AG09319 (cell line): ENCODE measurements at places on chromosomes 7 and 10.

DNA sequence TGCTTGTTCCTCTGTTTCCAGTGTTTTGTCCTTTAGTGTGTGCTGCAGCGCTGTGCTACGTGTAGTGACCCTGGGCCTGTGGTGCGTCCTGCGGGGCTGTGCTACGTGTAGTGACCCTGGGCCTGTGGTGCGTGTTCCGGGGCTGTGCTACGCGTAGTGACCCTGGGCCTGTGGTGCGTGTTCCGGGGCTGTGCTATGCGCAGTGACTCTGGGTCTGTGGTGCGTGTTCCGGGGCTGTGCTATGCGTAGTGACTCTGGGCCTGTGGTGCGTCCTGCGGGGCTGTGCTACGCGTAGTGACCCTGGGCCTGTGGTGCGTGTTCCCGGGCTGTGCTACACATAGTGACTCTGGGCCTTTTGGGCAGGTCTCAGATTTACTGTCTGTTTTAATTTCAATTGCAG is 60.1 kb downstream of the INPP5A start:
- DNase-seq: no peak

DNA sequence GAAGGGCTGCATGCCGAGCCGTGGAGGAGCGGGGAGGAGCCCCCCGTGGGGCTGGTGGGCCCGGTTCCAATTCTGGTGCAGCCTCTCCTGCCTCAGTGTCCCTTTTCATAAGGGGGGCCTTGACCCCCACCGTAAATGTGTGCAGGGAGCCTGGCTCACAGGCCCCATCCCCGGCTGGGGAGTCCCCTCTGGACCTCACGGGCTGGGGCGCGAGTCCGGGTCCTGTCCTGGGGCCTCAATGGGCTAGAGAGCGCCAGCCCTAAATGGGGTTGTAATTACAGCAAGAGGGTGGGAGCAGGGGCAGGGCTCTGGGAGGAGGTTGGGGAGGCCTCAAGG is 203.0 kb downstream of the ELFN1 start:
- no peak for DNase-seq

DNA sequence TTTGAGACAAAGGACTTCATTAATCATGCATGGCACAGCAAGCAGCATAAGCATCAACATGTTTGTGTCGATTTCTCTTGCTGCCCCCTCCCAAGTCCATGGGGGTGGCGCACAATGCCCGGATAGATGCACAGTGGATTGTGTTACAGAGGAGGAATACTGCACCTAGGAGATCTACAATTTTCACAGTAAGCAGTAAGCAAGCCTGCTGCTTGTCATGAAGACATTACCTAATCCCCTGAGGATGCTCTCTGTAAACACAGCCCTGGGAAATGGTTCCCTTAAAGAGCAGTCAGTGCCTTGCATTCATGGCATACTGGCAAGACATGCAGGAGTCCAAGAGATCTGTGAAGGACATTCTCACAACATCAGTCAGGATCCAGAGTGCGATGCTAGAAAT is 137.7 kb downstream of the ETV1 start:
- no peak for DNase-seq

GRCh38 chr7:46742601-46743000 is 821.5 kb upstream of the IGFBP3 start:
- DNase-seq: no peak

DNA sequence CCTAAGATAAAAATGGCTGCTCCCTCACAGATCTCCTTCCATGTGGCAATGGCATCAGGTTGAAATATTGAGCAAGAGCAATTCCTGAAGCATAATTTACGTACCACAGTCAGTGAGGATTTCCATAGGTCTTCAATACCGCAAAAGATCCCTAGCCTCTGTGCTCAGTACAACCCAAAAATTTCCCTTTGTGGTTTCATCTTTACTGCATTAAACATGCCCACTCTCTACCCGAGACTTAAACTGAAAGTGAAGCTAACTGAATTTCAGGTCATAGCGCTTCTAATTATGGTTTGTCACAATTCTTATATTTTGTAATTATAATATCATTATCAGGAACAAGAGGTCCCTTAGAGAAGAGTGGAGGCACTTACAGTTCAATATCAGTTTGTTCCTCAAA is 1071.1 kb downstream of the XPNPEP1 start:
- no peak for DNase-seq

DNA sequence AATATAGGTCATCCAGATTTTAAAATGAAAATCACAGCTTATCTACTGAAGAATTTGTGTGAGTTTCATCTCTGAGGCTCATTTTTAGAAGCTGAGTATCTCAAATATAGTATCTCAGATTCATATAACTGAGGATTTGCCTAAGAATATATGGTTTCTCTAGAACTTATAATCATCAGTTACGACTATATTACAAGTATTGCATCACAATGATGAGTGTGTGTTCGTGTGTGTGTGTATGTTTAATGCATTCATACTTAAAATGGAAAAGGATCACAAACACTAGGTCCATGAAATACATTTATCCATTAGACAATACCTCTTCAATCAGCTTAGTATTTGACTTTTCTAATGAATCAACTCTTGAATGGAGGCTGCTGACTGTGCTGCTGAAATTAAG is 21.3 kb downstream of the RUFY2 start:
- no peak for DNase-seq

DNA sequence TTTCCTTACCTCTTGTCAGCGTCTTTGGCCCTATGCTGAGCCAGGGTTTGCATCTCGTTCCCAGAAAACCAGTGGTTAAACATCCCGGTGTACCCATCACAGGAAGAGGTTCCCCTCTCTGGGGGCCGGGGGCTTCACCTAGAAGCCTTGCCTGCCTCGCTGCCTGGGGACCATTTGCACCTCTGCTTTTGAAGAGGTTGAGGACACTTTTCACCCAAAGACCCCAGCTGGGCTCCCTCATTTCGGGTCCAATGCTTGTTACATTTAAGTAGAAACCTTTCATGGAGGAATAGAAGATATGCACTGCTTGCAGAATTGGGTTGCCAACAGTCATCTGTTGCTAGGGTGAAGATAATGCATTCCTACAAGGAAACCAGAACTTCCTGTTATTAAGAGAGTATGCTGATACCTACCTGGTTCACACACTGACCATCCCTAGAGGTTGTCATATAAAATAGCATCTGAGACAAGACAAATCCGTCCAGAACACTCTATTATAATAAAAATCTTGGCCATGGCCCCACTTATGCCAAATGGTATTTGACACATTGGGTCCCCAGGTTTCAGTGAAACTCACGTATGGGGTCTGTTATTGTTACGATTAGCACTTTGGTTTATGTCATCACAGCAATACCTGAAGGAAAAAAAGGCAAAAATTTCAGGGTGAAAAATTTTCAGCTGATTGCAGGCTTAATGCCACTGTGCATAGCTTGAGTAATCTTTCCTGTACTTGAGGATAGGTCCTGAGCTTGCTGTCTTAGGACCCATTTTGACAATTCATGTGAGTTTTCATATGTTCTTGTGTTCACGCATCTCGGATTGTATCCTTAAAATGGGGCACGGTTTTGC is 917 bp downstream of the ZNF365 start:
- DNase-seq: no peak

- no peak for DNase-seq
Observed at GRCh38 chr7:123624527-123625183, 23.0 kb downstream of the ASB15 start.

DNA sequence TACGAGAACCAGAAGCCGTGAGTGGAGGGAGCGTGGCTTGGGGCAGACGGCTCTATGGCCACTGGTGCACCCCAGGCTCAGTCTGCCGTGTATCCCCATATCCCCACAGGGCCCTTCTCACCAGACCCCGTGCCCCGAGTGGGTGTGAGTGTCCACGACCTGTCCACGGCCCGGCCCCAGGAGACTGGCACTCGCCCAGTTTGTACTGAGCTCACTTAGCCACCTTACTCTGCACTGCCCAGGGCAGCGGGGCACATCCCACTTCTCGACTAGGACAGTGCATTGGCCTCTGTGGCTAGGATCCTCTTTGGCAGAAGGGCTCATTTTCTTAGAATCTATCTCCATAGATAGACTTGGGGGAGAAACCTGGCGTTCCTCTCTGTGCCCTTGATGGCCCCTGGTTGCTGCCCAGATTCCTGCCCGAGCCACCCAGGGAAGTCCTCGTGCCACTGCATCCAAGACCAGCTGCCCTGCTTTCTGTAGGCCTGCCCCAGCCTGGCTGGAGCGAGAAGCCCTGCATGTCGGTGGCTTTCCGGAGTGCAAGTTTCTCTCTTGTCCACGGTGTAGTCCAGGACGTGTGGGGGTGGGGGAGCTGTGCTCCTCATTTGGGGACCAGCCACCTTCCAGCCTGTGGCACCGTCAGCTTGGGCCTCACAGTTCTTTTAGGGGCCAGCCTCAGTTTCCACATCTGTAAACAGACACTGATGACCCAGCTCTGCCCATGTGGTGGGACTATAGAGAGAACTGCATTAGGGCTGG is 11.9 kb downstream of the TMEM120A start:
- no peak for DNase-seq

GRCh38 chr10:62631241-62631640 is 173.3 kb upstream of the ADO start:
- DNase-seq: no peak

DNA sequence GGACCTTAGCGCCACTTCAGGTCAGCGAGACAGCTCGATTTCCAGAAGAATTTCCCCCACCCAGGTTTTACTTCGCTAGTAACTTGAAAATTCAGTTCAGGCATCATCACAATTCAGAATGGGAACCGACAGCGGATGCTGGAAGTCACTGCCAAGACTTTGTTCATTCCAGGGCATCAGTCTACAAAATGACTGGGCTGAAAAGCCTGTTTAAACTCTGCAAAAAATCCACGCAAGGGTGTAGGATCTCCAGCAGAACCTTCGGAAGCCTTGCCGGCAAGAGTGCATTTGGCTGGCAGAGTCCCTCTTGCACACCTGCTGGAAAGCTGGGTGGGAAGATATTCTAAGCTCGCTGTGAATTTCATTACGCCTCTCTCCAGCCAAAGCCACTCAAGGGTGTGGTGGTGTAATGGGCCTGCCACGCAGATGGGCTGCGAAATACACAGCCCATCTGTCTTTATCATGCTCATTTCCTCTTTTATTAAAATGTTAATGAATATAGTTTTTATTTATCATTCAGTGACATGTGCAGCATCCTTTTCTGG is 672.0 kb upstream of the FOXK1 start:
- DNase-seq: no peak

- DNase-seq: no peak
Observed at GRCh38 chr10:28906415-28906814, 229.1 kb downstream of the BAMBI start.

GRCh38 chr7:44182827-44183226 is 6.4 kb downstream of the GCK start:
- no peak for DNase-seq
